ENCODE measurements at places on chromosomes 2 and 18.

DNA sequence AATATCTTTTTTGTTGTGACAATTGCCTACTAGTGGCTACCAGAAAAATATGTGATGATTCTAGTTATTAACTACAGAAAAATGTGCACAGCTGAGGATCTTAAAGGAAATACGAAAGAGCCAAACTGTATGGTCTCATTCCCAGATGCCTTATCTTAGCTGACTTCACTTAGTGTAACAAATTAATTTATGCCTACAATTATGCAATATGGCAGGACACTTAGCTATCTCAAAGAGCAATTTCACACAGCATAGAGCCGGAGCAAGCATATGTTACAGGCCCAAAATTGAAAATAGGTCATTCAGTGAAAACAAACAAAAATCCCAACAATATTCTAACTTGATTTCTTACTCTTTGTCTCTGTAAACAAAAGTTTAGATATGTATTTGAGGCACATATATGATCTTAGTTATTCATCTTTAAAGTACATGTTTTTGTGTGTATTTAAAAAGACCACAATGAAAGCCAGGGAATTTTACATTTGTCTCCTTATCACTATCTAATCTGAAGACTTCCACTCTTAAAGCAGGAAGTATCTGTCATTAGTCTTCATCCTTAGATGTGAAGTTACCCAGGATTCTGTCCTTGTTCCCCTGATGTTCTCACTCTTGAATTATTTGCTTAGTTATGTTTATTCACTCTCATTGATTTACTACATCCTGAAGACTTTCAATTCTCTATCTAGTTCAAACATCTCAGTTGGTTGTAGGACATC is 1579.0 kb upstream of the NXPH2 start:
- H3K27ac ChIP-seq, result no peak overlapping the region
- DNase-seq, result no peak

DNA sequence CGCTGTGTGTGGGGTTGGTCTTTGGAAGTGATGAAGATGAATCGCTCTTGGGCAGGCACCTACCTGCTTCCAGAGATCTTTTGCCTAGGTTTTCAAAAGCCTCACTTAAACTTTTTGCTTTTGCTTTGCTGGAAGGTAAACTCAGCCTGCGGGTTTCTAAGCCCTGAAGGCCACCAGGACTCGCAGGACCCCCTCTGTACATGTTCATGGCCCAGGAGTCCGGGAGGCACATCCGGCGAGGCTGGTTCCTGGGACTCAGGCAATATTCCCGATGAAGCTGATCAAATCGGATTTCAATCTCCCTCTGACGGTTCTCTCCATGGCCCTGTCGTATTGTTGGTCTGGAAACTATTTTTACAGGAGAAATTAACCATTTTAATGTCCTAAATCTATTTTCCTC is 13.2 kb downstream of the HJURP start:
- 0 out of 2 replicates have a peak, but pooled peaks cover 4% of the 10 kb centered on the region for H3K4me1 ChIP-seq
- no peak overlapping the region for H3K27ac ChIP-seq
- peaks cover 89% of the 10 kb centered on the region for H3K36me3 ChIP-seq
- no peaks in the 10 kb centered on the region for H3K27me3 ChIP-seq
- H3K4me3 ChIP-seq, result no peak overlapping the region

DNA sequence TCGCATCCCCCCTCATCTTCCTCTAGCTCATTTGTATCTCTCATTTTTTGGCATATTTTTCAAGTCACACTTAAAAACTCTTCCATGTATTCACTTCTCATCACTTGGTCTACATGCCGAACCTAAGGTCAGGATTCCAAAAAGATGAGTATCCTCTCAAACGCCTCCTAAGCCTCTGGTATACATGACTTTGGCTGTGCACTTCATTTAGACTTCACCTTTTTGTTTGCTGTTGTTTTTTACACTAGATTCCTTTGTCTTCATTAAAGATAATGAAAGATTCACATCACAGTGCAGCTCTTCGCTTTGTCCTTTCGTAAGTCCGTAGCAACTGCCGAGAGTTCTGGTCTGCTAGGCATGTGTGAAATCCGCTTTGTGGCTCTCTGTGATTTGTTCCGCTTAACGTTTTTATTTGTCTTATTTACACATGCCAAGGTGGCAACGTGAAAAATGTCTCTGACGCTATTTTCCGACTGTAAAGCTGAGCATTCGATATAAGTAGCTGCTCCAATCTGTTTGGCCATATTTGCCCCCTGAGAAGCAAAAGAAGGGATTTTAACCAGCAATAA is 17.7 kb downstream of the RND3 start:
- H3K4me3 ChIP-seq, result no peak overlapping the region
- H3K27ac ChIP-seq, result no peak overlapping the region
- H3K27me3 ChIP-seq, result no peaks in the 10 kb centered on the region

DNA sequence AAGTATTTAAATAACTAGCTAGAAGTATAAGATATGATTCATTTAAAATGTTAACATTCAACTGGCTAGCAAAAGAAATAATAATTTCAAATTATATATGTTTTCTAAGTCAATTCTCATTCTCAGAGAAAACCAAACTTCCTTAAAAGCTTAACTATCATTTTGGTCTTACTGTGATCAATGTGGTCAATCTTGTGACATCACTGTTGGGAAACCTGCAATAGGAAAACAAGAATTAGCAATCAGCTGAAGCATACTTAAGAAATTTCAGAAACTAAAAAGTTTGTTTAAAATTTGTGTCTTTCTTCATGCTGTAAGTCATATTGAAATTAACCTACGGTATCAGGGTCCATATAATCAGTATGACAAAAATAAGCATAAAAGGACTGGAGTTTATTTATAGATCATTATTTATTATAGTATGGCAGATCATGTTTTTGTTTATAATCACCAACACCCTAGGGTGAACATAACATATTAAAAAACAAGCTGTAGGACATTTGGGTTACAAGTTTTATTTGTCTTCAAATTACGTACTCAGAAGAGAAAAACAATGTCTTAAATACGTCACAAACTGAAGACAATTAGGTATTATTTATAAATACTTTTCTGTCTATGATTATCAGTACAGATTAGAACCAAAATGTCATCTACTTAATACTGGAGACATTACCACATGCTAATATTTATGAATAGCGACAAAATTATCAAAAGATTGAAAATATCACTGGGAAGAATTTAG is 60.5 kb downstream of the BAZ2B start:
- H3K4me1 ChIP-seq, result no peaks in the 10 kb centered on the region
- H3K27ac ChIP-seq, result no peak overlapping the region
- H3K4me3 ChIP-seq, result no peak overlapping the region

DNA sequence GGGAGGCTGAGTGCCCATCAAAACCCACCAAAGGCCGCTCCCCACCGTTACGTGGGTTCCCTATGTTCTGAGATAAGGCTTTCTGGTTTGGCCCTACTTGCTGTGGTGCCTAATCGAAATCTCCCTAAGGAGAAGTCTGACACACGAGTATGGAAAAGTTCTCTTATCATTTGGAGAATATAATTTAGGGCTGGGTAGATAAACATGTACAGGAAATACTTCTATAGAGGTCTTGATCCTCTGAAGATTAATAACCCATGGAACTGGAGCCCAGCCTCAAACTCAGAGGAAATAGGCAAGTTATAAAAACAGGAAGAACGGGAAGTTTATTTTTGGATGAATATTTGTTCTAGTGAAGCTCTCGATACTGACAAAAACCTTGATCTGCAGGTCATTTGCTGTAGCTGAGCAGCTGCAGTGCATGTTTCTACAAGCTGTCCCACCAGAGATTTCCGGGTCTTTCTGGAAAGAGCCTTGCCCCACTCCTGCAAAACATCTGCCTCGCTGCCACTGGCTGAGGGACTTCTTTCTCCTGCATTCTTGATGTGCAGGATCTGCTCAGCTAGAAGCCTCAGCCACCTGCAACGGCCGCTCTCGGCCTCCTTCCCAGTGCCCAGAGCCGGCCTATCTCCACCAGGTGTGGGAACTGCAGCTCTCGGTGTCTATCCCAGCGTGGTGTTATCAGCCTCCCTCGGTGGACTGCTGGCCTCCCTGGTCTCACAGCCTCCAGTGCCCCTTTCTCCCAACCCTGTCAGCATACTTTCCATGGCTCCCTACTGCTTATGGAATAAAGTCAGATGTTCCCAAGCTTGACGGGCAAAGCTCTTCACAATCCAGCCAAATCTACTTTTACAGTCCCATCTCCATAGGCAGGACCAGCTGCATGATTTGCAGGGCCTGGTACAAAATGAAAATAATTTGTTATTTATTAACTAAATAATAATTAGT is 48.6 kb downstream of the SPRED2 start:
- H3K27ac ChIP-seq, result peak overlapping the region; percentile 94
- H3K27me3 ChIP-seq, result no peaks in the 10 kb centered on the region
- H3K36me3 ChIP-seq, result no peaks in the 10 kb centered on the region
- peak; percentile 61 for DNase-seq

DNA sequence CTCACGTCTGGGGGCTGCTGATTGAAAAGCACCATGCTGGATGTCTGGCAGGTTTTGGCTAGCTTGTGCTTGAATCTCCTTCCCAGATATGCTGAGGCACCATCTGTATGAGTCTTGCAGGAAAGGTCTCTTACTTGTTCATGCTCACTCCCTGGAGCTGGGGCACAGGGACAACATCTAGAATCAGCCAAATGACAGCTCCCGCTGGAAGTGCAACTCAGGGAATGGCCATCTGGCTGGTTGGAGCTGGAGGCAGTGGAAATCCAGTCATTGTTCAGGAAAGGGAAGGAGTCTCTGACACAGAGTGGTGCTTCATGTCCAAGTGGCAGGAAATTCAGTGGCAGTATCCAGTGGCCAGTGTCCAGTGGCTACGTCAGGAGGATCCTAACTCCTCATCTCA is 9.7 kb downstream of the CCDC68 start:
- no peaks in the 10 kb centered on the region for H3K36me3 ChIP-seq
- no peak for DNase-seq

- H3K36me3 ChIP-seq, result no peaks in the 10 kb centered on the region
- H3K27ac ChIP-seq, result no peak overlapping the region
- no peak for DNase-seq
- H3K4me3 ChIP-seq, result no peak overlapping the region
These were observed 60.4 kb downstream of the GLI2 start for GRCh38 chr2:120796094-120796493.

- H3K27ac ChIP-seq, result no peak overlapping the region
- no peaks in the 10 kb centered on the region for H3K36me3 ChIP-seq
- DNase-seq, result no peak
- peaks cover 29% of the 10 kb centered on the region for H3K4me1 ChIP-seq
- no peaks in the 10 kb centered on the region for H3K27me3 ChIP-seq
- H3K4me3 ChIP-seq, result no peak overlapping the region
These were observed 15.2 kb upstream of the LBH start for GRCh38 chr2:30216157-30216556.

GRCh38 chr2:74439803-74440377 is 1.8 kb downstream of the RTKN start:
- H3K36me3 ChIP-seq, result peaks cover 11% of the 10 kb centered on the region
- no peak for DNase-seq
- H3K27me3 ChIP-seq, result no peaks in the 10 kb centered on the region
- H3K27ac ChIP-seq, result peak overlapping the region; percentile 85
- peaks cover 34% of the 10 kb centered on the region for H3K4me1 ChIP-seq

GRCh38 chr18:26738706-26739105 is 126.8 kb downstream of the AQP4 start:
- no peak overlapping the region for H3K27ac ChIP-seq
- no peak for DNase-seq
- no peaks in the 10 kb centered on the region for H3K36me3 ChIP-seq
- H3K4me3 ChIP-seq, result no peak overlapping the region
- H3K27me3 ChIP-seq, result no peaks in the 10 kb centered on the region
- peaks cover 17% of the 10 kb centered on the region for H3K4me1 ChIP-seq

GRCh38 chr2:238168196-238169047 is 9.7 kb downstream of the ERFE start:
- peaks cover 7% of the 10 kb centered on the region for H3K36me3 ChIP-seq
- peak overlapping the region; percentile 73 for H3K27ac ChIP-seq
- no peak overlapping the region for H3K4me3 ChIP-seq
- no peak for DNase-seq

DNA sequence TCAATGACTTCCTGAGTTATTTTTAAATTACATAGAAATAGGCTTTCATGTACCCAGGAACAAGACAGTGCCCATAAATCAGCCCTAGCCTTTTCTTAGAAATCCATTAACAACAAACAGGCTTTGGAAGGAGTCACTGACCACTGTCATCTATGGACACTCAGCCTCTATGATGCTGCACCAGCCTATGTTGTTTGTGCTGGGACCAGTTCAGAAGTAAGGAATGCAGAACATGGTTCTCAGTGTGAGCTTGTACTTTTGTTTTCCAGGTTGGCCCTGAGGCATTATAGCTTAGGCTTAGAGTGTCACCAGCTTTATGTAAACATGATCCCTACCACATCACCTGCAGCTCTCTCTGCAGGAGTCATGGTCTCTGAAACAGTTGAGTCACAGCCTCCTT is 335.7 kb upstream of the CDH7 start:
- H3K27me3 ChIP-seq, result no peaks in the 10 kb centered on the region
- peaks cover 8% of the 10 kb centered on the region for H3K4me1 ChIP-seq
- DNase-seq, result peak; percentile 86
- H3K36me3 ChIP-seq, result no peaks in the 10 kb centered on the region
- H3K27ac ChIP-seq, result no peak overlapping the region

DNA sequence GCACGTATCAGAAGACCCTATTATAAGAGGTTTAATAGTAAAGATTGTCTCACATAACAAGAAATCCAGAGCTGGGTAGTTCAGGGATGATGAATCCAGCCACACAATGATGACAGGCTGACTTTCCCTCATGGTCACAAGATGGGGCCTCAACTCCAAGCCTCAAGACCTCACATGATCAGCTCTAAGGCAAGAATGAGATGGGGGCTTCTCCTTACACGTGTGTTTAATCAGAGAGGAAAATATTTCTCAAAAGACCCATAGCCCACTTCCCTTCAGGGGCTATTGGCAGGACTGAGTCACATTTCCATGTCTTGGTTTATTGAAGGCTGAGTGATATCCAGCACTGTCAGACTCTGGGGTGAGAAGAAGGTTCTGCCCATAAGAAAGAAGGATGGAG is 100.2 kb upstream of the FOSL2 start:
- H3K27ac ChIP-seq, result no peak overlapping the region
- DNase-seq, result no peak
- no peaks in the 10 kb centered on the region for H3K27me3 ChIP-seq
- no peaks in the 10 kb centered on the region for H3K36me3 ChIP-seq
- no peak overlapping the region for H3K4me3 ChIP-seq

Data from PC-3 (cell line).